ENCODE measurements at places on chromosomes 12 and 14. TPM values are rescaled to one million over a fixed set of nuclear protein-coding genes. Genes with fewer than 3 reads are reported as not detected.
A peak's percentile ranks its signal among the peaks of the same experiment; 100 is the strongest.

Gene C3AR1
- 9.6 TPM for polyA plus RNA-seq

GRCh38 chr14:83873669-83874068, 1656.3 kb upstream of the FLRT2 start:
- no peak overlapping the region for H3K27ac ChIP-seq
- H3K4me3 ChIP-seq = no peak overlapping the region
- H3K36me3 ChIP-seq = no peaks in the 10 kb centered on the region
- H3K27me3 ChIP-seq = no peaks in the 10 kb centered on the region
- DNase-seq = no peak
- H3K4me1 ChIP-seq = no peaks in the 10 kb centered on the region

- H3K36me3 ChIP-seq = no peaks in the 10 kb centered on the region
- H3K27me3 ChIP-seq = no peaks in the 10 kb centered on the region
- H3K4me3 ChIP-seq = no peak overlapping the region
- H3K4me1 ChIP-seq = no peaks in the 10 kb centered on the region
Measured at GRCh38 chr14:74551431-74552371, 58.1 kb downstream of the ISCA2 start.

DNA sequence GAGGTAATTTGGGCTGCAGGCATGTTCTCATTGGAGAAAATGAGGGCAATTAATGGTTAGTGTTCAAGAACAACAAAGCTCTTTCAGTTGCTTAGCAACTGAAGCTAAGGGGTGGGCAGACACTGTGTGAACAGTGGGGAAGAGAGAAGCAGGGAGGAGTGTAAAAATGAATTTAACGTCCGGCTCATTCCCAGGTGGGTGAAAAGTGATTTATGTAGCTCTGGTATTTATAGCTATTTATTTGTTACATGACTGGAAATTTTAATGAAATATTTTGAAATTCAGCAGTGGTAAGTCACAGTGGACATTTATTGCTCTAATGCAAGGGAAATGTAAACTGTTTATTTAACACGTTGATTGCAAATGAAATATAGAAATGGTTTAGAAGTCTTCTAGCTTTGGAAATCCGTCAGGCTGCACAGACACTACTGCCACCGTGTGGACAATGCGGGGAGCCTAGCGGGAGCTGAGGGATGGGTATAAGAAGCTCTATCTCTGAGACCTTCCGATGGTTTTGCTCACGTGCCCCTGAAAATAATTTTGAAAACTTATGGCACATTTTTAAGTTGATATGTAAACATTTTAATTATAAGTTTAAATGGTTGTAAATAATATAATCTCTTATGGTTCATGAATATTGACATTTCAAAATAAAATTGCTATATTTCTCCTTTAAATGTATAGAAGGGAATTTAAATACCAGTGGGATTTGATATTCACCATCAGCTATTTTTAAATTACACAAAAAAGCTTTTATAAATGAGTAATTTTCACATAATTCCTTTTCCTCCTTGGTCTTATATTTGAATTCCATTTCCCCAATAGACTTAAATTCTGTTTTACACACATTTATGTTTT, 54.4 kb downstream of the E2F7 start:
- H3K36me3 ChIP-seq = no peaks in the 10 kb centered on the region
- H3K27me3 ChIP-seq = no peaks in the 10 kb centered on the region
- DNase-seq = peak; percentile 87
- H3K4me3 ChIP-seq = no peak overlapping the region
- H3K4me1 ChIP-seq = no peaks in the 10 kb centered on the region

All from thymus (tissue), 14 donors.